ENCODE measurements at places on chromosomes 12 and 14. TPM values are rescaled to one million over a fixed set of nuclear protein-coding genes. Genes with fewer than 3 reads are reported as not detected.

DNA sequence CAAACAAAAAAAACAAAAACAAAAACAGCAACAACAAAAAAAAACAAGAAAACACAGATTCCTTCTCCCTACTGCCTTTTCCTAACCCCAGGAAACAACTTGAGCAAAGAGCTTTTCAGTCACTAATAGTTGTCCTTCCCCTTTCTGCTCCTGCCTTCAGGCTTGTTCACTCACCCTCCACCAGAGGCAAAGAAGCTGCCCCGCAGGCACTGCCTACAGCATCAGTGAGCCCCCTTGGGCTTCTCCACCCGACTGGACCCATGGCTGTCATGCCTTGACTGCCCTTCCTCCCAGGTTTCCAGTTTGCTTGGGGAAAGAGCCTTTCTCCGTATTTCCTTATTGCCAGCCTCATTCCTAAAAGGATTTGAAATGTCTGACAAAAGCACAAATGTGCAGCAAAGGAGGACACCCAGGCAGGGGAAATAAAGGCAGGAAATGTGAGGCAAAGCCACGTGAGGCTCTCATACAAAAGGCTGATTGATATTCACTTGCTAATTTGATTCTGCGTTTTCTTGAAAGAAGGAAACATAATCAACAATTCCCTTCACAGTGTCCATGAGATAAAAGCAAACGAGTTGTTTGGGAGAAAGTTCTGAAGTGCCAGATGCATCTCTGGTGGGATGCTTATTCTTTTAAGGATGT, 85.7 kb downstream of the GPATCH2L start:
- DNase-seq = no peak

- no peak for DNase-seq
These were observed 163.9 kb downstream of the MED13L start for GRCh38 chr12:116113398-116114130.

DNA sequence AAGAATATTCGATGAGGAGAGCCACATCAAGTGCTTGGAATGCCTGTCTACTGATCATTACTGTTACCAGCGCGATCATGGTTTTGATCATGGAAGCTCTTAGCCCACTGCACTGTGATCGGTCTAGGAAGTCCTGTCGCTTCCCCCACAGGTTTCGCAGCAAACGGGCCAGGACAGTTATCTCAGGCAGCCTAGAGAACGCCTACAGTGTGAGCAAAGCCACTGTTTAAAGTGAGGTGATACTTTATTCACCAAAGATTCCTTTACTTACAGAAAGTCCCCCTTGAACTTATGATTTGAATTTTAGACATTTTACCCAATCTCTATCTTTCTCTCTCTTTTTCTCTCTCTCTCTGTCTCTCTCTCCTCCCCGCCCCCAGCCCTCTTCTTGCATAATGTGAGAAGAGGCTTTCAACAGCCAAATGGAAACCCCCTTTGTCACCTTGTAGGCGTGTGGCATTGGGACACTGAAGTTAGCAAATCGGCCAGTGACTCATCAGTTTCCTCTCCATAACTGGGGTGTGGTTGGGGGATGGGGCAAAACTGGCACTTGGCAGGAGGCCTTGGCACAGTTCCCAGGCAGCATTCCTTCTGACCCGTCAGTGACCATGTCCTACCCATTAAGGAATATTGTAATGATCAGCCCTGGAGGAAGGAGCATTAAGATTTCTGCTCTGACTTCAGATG, 214.8 kb downstream of the CHST11 start:
- DNase-seq = no peak

Gene DGLUCY
- polyA plus RNA-seq = 85.2 TPM

Gene RAD52
- 43.0 TPM for polyA plus RNA-seq

Gene NPAS3
- 8.4 TPM for polyA plus RNA-seq

Gene ABCD2
- 0.06 TPM for polyA plus RNA-seq
